ENCODE measurements at places on chromosomes 4 and X.

GRCh38 chr4:76386566-76387305 lies 34.2 kb downstream of the CCDC158 start:
- DNase-seq = no peak

DNA sequence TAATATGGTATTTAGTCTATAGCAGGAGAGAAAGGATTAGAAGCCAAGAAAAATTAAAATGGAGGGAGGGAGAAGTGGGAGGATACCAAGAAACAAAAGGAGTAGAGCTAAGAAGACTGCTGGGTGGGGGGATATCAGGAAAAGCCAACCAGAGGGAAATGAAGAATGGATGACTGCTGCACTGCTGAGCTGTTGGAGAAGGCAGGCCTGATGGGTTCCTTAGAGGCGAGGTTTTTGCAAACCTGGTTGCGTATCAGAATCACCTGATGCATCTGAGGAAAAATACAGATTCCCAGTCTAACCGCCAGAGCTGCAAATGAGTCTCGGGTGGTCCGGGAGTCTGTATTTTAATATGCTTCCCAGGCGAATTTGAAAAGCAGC lies 1.5 kb downstream of the PGRMC1 start:
- no peak for DNase-seq

DNA sequence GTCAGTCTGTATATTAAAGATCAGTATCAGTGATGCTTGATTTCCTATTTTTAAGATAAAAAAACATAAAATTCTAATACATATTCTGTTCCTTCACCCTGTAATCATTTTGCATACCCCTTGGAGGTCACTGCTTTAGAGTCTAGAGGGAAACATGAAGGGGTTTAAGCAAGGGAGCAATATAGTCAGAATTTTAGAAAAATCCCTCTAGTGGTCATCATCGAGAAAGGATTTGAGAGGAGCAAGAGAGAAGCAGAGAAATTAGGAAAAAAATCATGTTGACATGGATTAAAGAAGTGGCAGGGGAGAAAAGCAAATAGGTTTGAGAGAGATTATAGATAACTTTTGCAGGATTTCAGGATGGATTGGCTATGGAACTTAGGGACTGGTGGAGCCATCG lies 11.1 kb downstream of the APEX2 start:
- DNase-seq = no peak

GRCh38 chr4:145740806-145741205 lies 60.9 kb downstream of the C4orf51 start:
- DNase-seq = no peak

- DNase-seq = no peak
These were observed 32.2 kb downstream of the TRMT44 start for GRCh38 chr4:8472689-8473197.

DNA sequence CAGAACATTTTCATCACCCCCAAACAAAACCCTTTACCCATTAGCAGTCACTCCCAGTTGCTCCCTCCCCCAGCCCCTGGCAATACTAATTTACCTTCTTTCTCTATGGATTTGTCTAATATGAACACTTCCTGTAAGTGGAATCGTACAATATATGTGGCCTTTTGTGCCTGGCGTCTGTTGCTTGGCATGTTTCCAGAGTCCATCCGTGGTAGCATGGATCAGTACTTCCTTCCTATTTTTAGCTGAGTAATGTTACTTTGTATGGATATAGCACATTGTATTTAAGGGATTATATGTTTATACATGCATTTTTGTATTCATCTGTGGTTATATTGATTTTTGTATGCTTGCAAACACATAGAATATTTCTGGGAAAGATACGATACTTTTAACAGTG lies 48.2 kb downstream of the PPEF1 start:
- no peak for DNase-seq

- DNase-seq = no peak
These were observed 264.5 kb downstream of the RCHY1 start for GRCh38 chr4:75249739-75250138.

- no peak for DNase-seq
These were observed 2.2 kb downstream of the BTK start for GRCh38 chrX:101383679-101384205.

GRCh38 chr4:32136081-32136787 lies 1416.1 kb downstream of the PCDH7 start:
- DNase-seq = no peak

DNA sequence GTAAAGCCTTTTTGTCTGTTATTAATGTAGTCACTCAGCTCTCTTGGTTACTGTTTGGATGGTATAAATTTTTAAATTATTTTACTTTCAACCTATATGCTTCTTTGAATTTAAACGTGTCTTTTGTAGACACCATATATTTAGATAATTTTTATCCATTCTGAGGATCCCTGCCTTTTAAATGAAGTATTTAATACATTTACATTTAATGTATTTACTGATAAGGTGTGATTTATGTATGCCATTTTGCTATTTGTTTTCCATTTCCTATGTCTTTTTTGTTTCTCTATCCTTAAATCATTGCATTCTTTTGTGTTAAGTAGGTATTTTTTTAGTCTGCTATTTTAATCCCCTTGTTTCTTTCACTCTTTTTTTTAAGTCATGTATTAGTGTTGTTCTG lies 238.0 kb downstream of the RAB28 start:
- DNase-seq = no peak

DNA sequence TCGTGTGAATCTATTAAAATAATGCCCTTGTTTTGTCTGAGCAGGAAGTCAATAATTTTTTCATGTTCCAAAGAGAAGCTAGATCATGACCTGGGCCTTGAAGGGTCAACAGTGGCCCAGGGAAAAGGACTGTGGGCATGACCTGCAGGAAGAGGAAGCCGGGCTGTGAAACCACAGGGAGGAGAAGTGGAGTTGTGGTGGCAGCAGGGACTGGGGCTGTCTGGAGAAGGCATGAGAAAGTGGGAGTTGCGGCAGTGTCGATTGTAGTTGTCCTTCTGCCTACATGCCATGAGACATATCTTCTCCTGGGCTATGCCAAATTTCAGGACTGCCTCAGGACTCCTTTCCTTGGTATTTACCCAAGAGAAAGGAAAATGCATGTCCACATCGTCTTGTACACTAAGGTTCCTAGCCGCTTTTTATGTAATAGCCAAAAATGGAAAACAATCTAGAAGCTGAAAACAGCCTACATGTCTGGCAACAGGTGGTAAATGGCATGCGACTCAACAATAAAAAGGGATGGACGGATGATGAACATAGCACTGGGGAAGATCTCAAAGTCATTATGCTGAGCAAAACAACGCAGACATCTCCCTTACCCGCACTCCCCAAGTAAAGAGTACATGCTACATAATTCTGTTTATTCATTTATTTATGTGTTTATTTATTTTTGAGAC lies 13.6 kb upstream of the PTTG2 start:
- DNase-seq = no peak

DNA sequence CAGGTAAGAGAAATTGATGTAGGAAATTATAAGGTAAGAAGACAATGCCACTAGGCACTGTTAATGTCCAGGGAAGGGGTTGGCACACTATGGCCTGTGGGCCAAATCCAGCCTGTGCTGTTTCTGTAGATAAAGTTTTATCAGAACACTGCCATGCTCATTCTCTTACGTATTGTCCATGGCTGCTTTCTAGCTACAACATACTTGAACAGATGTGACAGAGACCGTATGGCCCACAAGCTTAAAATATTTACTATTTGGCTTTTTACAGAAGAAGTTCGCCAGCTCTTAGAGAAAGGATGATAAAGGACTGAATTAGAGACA lies 168.0 kb downstream of the CDS1 start:
- DNase-seq = no peak

- no peak for DNase-seq
These were observed 234.5 kb upstream of the SLIT2 start for GRCh38 chr4:20017070-20017776.

DNA sequence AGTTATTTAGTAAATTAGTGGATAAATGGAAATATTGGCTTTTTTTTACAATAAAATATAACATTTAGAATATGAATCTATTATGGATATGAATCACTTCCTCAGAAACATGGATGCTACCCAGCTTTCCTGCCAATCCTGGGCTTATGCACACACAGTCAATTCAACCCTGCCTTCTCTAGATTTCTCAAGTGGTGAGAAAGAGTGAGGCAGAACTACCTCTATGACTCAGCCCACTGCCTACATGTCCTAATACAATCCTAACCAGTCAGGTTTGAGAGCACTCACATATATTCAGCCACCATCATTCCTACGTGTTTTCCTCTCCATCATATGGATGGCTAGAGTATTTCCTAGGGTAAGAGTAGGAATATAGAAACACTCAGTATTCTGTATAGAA lies 91.1 kb upstream of the ANKRD50 start:
- no peak for DNase-seq

DNA sequence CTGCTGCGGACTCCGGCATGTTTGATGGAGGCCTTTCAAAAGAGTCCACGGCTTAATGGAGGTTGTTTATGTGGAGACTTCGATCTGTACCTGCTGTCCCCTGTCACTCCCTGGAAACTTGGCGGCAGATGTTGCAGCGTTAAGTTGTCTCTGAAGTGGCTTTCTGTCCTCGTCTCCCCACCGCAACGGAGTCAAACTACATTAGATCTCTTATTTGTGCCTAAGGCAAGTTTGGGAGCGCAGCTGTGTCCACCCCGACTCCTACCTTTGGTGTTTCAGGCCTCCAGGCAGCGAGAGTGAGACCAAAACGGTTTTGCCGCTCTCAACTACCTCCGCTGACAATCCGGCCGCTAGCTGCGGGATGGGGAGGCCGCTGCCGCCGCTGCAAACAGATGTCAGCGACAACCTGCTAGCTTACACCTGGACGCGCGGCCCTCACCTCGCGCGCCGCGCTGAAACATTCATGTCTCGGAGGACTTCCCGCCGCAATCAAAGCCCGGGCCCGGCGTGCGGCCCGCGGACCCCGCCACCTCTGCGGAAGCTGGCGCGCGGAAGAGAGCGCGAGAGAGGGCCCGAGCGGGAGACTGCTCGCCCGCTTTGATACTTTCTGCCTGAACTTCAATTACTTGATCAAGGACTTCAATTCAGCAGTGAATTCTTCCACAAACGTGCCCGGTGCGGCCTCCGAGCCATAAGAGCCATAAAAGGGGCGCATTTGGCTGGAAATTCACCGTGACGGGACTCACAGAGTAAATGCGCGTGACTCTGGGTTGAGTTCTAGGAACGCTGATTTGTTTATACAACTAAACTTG lies 108.4 kb downstream of the ANTXR2 start:
- no peak for DNase-seq

DNA sequence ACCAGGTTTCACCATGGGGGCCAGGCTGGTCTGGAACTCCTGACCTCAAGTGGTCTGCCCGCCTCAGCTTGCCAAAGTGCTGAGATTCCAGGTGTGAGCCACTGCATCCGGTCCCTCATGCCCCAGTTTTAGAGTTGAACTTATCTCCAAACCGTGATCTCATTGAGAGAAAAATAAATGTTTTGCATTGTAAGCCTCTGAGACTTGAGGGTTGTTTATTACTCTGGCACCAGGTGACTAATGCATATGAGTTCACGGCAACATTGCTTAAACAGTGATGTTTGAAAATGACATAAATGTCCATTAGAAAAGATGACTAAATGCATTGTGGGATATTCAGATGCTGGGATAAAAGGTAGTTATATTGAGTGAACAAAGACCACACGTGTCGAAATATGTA lies 22.9 kb upstream of the FAT1 start:
- DNase-seq = no peak

GRCh38 chr4:77310931-77311330 lies 153.9 kb downstream of the CCNG2 start:
- DNase-seq = no peak

GRCh38 chrX:139877710-139878414 lies 55.0 kb downstream of the ATP11C start:
- DNase-seq = no peak

DNA sequence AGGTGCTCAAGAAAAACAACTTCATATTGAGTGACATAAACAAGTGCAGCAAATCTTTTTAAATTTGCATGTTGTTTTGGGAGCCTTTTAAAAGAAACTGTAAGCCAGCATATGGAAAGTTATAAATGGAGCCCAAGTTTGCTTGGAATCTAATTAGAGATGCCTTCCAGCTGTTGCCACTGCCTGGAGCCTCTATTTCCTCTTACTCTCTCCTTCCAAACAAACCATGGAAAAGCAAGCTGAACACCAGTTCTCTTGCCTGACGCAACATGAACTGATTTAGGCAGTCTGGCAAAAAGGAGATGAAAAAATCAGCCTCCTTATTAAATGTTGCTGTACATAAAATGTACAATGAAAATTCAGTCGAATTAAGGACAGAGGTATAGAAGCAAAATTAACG lies 21.5 kb downstream of the ARSJ start:
- no peak for DNase-seq

DNA sequence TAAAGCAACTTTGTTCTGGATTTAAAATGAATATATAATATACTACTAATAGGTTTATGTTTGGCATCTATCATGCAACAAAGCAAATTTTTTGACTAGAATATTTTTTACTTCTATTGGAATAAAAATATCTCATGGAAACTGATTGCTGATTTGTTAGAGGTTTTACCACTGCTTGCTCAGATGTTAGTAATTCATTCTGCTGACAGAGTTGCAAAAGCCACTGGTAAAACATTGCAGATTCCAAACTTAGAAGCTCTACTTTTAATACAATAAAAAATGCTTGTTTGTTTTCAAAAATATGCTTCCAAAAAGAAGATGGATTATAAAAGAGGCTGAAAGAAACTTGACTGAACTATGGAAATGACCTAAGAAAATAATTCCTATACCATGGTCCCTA lies 795.2 kb downstream of the PCDH18 start:
- no peak for DNase-seq

DNA sequence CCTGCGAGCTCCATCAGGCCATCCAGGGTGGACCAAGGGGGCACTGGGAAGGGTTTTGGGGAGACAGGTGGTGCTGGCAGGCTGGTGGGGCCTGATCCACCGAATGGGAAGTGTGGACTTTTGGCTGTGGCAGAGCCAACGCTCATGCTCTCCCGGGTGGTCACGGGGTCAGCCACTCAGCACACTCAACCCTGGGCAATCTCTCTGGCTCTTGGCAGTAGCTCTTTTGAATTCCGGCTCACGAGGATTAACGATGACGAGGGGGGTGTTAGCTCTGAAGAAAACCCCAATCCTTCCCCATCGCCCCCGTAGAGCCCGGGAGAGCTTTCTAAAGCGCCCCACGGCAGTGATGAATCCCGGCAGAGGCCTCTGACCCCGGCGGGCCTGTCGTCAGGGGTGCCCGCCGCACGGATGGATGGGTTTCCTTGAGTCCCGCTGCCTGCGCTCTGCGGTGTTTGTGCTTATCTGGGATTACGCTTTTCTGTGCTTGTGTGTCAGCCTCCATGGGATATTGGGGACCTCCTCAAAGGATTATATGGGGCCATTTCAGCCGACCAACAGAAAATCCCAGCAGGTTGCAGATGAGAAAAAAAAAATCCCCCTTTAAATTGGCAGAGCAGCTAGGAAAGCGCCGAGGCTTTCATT lies 156.8 kb upstream of the PSAPL1 start:
- no peak for DNase-seq

DNA sequence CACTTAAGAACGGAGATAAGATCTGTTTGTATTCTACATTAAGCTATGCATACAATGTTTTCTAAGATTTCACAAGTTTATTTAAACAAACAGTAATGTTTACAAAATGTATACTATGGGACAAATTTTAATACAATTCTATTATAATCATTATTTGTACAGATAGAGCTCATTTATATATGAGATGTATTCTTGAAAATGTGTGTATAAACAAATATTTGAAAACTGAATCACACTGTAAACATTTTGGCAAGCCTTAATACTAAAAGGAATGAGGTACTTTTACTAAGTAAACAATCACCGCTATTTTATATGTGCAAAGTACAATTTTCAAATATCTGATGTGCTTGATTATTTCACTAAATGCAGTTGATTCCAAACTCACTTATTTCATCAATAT lies 119.2 kb upstream of the MAB21L2 start:
- no peak for DNase-seq

GRCh38 chr4:187732524-187732923 lies 263.0 kb upstream of the ZFP42 start:
- no peak for DNase-seq

GRCh38 chr4:157076578-157076947 lies 613 bp downstream of the GLRB start:
- DNase-seq = no peak
